ENCODE measurements at places on chromosomes 5 and 9. TPM values are rescaled to one million over a fixed set of nuclear protein-coding genes. Genes with fewer than 3 reads are reported as not detected.

The OR1J2 gene
- total RNA-seq, result not detected

The TRPM6 gene
- total RNA-seq, result 1.5 TPM

The OGN gene
- total RNA-seq, result not detected

The UBTD2 gene
- total RNA-seq, result 58.2 TPM
